ENCODE measurements at places on chromosomes 4 and X.

GRCh38 chr4:7727749-7728148, 211.9 kb downstream of the AFAP1 start:
- DNase-seq, result no peak

GRCh38 chr4:165439344-165439743, 60.5 kb downstream of the CPE start:
- no peak for DNase-seq

GRCh38 chrX:97705936-97706335, 822.2 kb downstream of the RPA4 start:
- no peak for DNase-seq

DNA sequence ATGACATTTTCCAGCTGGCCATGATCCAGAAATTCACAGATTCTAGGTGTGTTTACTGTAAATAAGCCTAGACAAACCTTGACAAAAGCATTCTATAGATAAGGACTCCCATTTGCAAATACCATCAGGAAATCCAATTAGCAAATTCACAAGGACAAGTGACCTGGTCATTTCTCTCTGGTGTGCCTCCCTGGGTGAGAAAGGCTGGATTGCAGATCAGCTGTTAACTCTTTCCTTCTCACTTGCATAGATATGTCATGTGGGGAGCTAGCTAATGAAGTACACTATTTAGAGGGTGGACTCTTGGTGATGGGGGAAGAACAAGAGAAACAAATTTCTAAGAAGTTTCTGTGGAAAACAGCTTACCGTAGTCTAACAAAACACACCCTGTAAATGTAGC, 58.9 kb downstream of the MOSPD2 start:
- DNase-seq, result no peak
